ENCODE measurements at places on chromosomes 2 and 18.
A peak's percentile ranks its signal among the peaks of the same experiment; 100 is the strongest.

DNA sequence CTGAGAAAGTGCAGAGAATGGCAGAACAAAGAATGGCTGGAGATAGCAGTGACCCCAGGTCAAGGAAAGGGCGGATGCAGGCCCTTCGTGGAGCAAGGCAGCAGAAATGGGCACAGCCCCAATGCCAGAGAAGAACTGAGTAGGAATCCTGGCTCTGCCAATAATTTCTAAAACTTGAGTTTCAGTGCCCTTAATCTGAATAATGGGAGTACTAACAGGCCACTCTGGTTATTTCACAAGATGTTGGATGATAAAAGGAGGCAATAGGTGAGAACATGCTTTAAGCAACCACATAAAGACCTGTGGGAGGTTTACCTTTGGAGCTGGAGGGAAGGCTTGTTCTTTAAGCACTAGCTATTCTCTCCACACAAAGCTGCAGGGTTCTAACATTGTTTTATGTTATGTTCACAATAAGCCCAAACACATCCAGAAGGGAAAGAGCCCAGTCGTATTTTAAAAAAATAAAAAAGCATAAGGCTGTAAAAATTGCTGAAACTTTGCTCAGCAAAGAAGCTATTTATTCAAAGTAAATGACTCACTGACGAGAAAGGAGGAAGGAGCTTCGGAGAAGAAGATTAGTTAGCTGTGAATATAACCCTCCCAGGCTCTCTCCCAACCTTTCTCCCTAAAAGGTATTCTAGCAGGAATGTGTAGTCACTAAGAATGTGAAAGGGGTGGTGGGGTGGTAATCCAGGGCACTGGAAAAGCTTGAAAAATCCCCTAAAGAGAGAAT lies 470.2 kb downstream of the TXNL1 start:
- DNase-seq, result no peak

- no peak for DNase-seq
Observed at GRCh38 chr2:109290887-109291643, 162.1 kb downstream of the SH3RF3 start.

- DNase-seq, result no peak
Observed at GRCh38 chr2:39160982-39161381, 40.1 kb upstream of the SOS1 start.

- no peak for DNase-seq
Observed at GRCh38 chr2:239224199-239224570, 176.6 kb downstream of the HDAC4 start.

DNA sequence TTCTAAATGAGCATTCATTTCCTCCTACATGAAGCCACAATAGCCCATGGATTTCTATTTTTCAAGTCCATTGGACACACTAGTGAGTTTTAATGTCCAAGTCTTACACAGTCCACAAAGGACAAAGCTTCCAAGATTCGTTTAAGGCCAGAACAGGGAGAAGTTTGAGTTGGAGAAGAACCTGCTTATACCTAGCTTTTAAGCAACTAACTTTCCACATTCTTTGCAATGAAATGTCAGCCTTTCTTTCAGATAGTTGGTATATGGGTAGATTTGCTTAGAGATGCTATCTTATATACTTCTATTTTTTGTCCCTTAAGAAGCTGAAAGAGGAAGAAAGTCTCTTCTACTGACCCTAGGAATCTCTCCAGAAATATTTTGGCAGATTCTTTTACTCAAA lies 66.1 kb upstream of the NPAS2 start:
- DNase-seq, result no peak

- DNase-seq, result peak; percentile 37
Observed at GRCh38 chr2:120109186-120110061, 96.5 kb downstream of the EPB41L5 start.

GRCh38 chr2:207291625-207292252 lies 126.0 kb upstream of the KLF7 start:
- no peak for DNase-seq

- DNase-seq, result no peak
Observed at GRCh38 chr2:151191001-151191400, 70.7 kb downstream of the RBM43 start.

- DNase-seq, result no peak
Observed at GRCh38 chr2:7825591-7826312, 856.1 kb upstream of the ID2 start.

DNA sequence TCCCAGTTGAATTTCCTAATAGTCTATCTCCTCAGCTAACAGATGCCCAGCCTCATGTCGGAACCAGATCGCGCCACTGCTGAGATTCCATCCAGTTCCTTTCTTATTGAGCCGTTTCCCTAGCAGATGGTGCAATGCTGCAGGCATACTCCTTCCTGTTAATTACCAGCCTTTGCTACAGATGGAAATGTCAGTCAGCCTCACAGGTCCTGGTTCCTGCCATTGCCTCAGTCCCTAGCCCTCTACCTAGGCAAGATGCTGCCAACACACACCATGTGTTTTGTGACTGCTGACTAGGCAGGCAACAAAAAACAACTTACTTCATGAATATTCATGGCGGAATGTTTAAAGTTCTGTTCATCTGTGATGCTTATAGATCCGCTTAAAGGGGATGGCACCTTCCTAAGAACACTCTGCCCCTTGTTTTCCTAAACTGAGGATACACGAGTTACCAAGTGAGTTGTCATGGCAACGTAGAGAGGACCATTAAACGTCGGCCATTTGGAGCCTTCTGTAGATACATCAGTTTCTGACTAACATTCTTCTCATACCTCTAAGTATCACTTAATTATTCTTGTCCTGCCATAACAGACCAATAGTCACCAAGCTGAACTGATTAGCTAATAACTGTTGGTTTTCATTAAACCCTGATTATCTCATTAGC lies 749.5 kb downstream of the RNF144A start:
- DNase-seq, result no peak

DNA sequence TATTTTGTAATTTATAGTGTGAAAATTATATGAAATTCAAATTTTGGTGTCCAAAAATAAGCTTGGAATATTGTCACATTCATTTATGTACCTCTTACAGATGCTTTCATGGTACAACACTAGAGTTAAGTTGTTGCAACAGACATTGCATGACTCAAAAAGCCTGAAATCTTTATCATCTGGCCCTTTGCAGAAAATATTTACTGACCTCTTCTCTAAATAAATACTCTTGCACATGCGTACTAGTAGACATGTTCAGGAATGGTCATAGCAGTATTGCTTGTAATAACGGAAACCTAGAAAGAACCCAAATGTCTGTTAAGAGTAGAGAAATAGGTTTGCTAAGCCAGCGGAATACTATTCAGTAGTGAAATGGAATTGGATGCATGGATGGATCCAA lies 60.4 kb downstream of the GALNT1 start:
- DNase-seq, result no peak

DNA sequence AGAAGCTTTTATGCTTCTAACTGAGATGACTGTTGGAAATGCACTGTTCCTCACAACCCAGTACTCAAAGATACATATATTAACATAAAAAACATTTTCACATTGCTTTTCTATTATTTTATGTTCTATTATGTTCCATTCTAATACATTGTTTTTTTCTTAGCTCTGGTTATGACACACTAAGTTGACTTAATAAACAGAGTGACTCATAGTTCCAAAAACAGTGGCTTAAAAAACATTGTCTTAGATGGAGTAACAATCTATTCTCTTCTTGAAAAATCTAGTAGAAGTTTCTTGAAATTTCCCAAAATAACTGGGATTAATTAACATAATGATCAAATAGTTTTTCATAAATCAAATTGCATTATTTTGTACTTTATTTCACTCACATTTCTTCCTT lies 328.2 kb upstream of the LRATD1 start:
- peak; percentile 30 for DNase-seq

All from kidney capillary endothelial cell (primary cell).